Cardiac fibroblast (primary cell): ENCODE measurements at places on chromosomes 5 and 9.
A peak's percentile ranks its signal among the peaks of the same experiment; 100 is the strongest.

DNA sequence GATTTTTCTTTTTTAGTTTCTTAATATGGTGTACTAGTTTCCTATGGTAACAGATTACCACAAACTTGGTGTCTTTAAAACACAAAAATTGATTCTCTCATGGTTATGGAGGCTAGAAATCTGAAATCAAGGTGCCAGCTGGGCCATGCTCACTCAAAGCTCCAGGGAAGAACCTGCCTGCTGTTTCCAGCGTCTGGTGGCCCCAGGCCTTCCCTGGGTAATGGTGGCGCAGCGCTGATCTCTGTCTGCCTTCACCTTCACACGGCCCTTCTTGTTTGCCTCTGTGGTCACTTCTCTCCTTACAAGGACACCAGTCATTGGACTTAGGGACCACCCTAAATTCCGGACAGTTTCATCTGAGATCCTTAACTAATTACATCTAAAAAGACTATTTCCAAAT lies 70.5 kb upstream of the GFPT2 start:
- DNase-seq = no peak

GRCh38 chr5:118882666-118883065 lies 105.7 kb downstream of the DTWD2 start:
- no peak for DNase-seq

DNA sequence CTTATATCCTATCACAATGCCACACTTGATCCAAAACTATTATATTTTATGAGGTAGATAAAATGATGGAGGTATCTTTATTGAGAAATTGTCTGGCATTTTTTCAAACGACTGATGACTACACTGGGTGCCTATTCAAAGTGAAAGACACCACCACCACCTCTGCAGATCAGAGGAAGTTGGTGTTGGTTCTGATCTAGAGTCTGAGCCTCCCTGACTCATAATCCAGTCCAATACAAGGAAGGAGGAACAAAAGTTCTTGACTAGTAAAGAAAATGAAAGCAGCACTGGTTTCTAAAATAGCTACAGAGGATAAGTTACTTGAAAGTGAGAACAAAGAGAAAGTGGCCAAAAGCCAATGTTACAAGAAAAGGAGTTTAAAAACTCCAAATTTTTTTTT lies 139.9 kb downstream of the RFX3 start:
- DNase-seq = peak; percentile 1

GRCh38 chr5:8517456-8517855 lies 648.5 kb downstream of the MTRR start:
- no peak for DNase-seq

- DNase-seq = peak; percentile 3
These were observed 67.8 kb downstream of the DROSHA start for GRCh38 chr5:31464081-31464480.

DNA sequence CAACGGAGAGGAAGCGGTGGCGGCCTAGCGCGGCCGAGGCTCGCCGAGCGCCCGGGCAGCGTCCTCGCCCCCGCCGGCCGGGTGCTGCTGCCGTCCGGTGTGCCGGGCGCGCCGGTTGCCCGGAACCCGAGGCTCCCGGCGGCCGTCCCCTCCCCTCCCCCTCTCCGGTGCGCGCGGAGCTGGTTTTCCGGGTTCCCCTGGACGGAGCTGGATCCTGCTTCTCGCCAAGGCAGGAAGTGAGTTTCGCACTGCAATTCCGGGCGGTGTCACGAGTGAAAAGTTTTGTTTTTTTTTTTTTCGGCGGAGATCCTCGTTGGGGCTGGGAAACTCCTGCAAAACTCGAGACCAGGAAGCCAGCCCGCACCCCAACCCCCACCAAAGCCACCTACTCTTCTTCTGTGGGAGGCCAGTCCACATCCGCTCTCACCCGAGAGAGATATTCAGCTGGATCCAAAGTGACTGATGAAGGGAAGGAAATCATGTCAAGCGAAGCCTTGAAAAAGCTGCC lies at the start of gene ERBIN:
Gene ERBIN (plus strand): TSS at position 300 of the 508 bp plus-strand sequence. CDS start 66,144 bp downstream, outside the sequence.
- DNase-seq = peak; percentile 87

DNA sequence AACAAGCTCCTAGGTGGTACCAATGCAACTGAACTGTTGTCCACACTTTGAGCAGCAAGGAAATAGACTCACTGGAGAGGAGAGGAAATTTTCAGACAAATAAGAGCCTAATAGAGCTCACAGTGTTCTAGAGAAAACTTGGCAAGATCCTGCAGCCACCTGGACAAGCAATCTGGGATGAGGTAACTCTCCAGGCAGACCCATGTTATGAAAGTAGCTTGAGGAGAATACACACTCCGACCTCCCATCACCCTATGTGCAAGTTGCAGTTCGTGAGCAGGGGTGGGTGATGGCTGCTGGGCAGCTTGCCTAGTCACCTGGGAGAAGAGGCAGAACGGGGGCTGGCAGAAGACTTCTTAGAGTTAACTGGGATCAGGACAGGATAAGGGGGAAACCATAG lies 102.2 kb downstream of the KLF4 start:
- peak; percentile 20 for DNase-seq

GRCh38 chr9:127789179-127789578 lies 3.3 kb downstream of the CDK9 start:
- no peak for DNase-seq

- peak; percentile 0 for DNase-seq
These were observed 362.0 kb upstream of the CDH10 start for GRCh38 chr5:25006734-25007133.

GRCh38 chr5:142181547-142182163 lies 73.1 kb downstream of the NDFIP1 start:
- no peak for DNase-seq

GRCh38 chr5:139245637-139246339 lies 47.6 kb upstream of the SIL1 start:
- DNase-seq = no peak
